Foreskin melanocyte (primary cell): ENCODE measurements at places on chromosomes 11 and 22.

DNA sequence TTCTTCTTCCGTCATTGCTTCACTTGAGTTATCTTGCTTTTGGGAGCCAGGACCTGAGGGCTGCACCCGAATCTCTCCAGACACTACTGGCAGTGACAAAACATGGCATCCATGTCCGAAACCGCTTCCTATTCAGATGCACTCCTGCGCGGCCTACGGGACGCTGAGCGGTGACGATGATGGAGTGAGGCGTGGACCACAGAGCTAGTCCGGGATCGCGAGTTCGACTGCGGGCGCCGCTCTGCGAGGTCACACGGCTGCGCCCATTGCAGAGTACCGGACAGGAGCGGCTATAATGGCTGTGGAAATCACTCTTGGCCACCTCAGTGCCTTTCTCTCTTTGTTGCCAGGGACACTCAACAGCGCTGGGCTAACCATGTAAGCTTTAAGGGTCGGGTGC, 453.8 kb upstream of the CNTN5 start:
- DNase-seq: no peak

DNA sequence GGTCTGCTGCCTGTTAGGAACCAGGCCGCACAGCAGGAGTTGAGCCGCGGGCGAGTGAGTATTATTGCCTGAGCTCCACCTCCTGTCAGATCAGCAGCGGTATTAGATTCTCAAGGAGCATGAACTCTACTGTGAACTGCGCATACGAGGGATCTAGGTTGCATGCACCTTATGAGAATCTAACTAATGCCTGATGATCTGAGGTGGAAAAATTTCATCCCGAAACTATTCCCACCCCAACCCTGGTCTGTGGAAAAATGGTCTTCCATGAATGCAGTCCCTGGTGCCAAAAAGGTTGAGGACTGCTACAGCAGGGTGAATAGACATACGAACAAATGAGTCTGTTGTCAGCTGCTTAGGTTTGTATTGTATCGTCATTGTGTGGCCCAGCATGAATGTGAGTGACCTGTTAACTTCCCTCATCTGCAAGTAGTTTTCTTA, 29.8 kb downstream of the RNF141 start:
- DNase-seq: no peak

GRCh38 chr11:103889679-103890078, 146.8 kb upstream of the DDI1 start:
- DNase-seq: no peak

GRCh38 chr22:17371448-17371847, 2.2 kb downstream of the CECR2 start:
- no peak for DNase-seq

DNA sequence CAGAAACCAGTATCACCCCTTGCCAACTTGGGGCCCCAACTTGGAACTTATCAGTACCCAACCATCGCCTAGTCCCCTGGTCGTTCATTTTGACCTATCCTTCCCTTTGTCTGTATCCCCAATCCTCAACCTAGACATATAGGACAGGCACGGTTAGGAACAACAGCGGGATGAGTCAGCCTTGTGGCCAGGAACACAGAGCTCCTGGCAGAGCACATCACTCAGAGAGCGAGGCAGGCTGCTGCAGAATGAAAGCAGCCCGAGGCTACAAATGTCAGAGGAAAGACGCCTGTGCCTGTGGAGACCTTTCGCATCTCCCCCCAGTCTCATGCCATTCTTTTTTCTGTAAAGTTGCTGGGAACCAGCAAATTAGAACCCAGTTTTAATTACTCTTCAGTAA, 14.6 kb downstream of the DKK3 start:
- peak; percentile 74 for DNase-seq

- no peak for DNase-seq
Measured at GRCh38 chr22:31719850-31720471, 30.0 kb downstream of the PRR14L start.

DNA sequence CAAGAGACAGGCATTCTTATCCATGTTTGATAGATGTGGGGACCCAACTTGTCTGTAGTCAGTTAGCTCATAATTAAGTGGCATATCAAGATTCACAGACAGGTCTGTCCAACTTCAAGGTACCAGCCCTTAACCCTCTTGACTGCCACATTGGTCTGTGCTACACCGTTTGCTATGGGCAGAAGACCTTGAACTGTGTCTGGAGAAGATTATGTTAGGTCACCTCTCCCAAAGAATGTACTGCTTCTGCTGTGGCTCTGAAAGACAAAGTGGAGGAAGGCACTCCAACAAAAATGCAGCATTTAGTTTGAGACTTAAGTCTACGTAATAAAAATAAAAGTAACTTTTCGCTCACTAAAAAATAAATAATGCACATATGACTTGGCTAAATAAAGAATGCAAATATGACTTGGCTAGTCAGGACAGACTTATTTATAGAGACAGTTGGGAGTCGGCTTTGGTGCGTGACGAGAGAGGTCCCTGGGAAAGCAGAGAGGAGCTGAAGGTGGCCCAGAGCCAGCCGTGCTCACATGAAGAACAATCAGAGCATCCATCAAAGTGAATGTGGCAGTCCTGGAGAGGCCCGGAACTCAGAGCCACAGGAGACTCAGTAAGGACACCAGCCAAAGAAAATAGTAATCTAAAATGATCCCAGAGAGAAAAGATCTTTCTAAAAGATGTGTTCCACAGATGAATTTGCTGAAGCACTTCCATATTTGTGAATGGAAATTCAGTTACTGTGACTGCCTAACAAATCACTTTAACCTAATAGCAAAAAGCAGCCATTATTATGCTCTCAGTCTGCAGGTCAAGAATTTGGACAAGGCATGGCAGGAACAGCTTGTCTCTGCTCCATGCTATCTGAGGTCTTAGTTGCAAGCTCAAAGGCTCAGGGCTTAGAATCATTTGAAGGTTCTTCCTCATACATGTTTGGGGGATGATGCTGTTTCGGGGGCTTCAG, 35.0 kb downstream of the CWC15 start:
- no peak for DNase-seq

DNA sequence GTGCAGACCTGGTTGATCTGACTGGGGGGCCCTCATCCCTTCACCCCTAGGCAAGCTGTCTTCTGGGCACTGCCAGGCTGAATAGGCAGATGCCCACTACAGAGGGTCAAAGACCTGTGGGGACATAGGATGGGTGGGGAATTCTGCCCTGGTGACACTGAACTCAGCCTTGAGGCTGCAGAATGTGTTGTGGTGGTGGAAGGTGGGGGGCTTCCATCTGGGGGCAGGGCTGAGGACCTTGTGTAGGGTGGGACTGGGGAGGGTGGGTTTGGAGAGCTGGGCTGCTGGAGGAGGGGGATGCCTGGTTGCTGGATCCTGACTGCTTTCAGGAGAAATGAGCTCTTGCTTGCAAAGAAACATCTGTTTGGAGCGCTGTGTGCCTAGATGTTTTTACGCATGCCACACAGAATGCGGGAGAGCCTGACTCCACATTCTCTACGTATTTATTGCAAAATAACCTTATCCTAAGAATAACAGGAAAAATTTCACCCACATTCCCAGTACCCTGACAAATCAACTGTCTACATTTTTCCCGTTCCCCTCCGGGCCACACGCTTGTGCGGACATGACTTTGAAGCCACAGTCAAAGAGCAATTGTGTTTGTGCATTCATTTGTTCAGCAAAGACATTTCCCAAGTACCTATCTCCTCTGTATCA, 18.3 kb downstream of the SMIM38 start:
- DNase-seq: no peak

GRCh38 chr11:62204430-62204829, 4.0 kb upstream of the SCGB2A1 start:
- DNase-seq: no peak

DNA sequence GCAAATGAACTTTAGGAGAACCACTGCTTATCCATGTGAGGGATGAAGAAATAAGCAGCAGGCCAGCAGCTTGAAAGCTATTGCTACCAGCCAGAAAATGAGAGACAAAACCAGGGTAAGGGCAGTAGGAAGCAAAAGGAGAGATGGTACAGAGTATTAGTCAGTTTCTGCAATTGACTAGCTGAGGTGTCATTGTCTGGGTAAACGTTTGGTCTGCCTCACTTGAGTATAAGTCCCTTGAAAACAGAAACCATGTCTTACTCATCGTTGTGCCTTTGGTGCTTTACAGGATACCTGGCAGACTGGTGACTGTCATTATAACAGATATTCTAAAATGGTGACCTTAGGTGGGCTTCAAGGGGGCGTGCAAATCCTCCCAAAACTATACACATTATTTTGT, 63.9 kb upstream of the USP47 start:
- no peak for DNase-seq

GRCh38 chr22:26342745-26343410, 86.2 kb upstream of the ASPHD2 start:
- DNase-seq: no peak

DNA sequence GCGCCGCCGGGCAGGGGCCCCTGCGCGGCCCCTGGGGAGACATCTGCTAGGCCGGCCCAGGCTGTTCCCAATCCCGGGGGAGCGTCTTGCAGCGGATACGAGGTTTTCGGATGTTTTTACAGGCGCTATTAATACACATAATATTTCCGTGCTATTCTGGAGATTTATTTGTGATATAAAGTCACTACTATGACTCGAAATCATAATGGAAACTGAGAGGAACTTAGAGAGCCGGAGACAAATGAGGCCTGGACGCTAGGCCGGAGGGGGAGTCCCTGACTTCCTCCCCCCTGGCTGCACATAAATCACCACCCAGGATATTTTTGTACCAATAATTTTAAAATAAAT, 91.7 kb upstream of the ANO1 start:
- no peak for DNase-seq

- no peak for DNase-seq
Measured at GRCh38 chr11:63944987-63945386, 6.2 kb downstream of the NAA40 start.

DNA sequence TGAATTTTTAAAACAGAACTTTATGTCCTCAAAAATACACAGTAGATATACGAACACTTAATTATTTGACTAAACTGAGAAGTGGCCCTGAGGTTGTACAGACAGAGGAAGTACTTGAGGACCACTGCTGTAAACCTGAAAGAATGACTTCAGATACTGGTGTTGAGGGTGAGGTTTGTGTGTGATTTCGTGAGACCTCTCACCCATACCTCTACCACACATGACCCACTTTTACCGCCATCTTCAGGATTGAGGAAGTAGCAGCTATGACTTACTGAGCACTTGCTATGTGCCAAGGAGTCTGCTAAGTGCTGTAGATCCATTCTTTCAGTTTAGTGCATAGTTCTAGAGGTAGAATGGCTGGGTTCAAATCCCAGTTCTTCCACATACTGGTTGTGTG, 21.9 kb downstream of the MMP13 start:
- DNase-seq: no peak

DNA sequence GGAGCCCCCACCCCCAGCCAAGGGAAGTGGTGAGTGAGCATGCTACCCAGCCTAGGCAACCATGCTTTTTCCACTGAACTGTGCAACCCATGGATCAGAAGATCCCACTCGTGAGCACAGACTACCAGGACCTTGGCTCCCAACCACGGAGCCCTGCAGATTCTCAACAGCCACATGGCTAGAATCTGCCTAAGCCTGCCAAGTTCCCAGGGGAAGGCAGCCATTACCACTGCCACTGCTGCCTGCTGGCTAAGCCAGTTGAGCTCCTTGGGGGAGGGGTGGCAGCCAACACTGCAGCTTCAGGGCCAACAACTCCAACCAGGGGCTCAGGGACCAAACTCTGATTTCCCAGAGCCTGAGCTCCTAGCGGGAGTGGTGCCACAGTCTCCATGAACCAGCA, 195.8 kb downstream of the DLG2 start:
- no peak for DNase-seq

DNA sequence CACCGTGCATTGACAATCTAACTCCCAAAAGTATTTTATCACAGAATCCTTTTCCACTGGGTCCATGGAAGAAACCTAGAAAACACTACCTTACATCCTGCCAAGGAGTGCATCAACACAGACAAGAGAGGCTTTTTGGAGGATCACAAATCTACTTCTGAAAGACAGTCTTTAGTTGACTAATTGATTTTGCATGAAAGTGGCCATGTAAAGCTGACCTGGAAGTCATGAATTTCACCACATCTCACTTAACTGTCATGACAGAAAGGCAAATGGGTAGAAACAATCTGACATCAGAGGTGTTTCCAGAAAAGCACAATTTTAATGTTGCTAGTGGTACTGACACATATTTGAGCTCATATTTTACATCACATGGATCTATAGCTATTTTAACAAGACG, 101.6 kb downstream of the FAM76B start:
- DNase-seq: no peak

- DNase-seq: no peak
Measured at GRCh38 chr11:43576803-43577521, 103.6 kb upstream of the HSD17B12 start.

DNA sequence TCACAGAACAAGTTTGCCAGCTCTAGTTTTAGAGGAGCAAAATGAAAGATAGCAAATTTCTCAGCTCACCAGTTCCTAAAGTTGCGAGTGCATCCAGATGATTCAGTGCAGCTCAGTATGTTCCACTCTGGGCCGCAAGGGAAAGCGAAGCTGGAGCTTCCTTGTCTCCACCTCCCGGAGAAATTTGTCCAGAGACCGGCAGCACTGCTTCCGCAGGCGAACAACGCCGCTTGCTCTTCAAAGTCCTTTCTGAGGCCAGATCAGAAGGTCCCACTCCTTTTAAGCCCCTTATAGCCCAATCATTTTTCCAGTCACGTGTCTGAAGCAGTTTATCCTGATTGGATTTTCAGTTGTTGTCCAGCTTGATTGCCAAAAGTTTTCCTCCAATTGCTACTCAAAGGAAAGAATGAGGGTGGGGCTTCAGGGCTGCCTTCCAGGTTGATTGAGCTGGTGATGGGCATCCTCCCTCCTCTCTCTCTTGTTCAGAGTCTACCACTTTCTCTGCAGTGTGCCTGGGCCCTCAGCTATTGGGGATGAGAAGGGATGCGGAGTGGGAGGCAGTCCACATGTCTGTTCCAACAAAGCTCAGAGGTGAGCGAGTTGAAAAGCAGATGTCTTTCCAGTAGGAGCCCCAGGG, at the start of gene ZNF280A:
Gene ZNF280A (minus strand): TSS at position 251 of the 637 bp plus-strand sequence. CDS start 4,640 bp downstream, outside the sequence.
- no peak for DNase-seq

DNA sequence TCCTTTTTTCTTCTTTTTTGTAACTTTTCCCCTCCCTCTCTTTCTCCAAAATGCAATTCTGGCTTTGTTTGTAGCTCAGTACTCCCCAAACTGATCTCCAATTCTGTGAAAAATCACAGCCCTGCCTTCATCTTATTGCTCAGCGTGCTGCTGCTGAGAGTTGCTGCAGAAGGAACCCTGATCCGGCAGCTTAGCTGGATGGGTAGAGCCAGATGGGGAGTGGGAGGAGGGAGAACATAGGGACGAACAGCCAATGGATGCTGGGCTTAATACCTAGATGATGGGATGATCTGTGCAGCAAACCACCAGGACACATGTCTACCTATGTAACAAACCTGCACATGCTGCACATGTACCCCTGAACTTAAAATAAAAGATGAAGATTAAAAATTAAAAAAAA, 47.5 kb upstream of the E2F8 start:
- no peak for DNase-seq

- no peak for DNase-seq
Measured at GRCh38 chr22:42326801-42327200, 56.3 kb upstream of the TCF20 start.

GRCh38 chr11:17655682-17656081, 63.7 kb upstream of the MYOD1 start:
- no peak for DNase-seq

- no peak for DNase-seq
Measured at GRCh38 chr22:37433786-37434185, 6.5 kb upstream of the ELFN2 start.
